ENCODE measurements at places on chromosomes 7 and 10.

- DNase-seq: no peak
Measured at GRCh38 chr7:36487756-36488336, 98.2 kb downstream of the ANLN start.

DNA sequence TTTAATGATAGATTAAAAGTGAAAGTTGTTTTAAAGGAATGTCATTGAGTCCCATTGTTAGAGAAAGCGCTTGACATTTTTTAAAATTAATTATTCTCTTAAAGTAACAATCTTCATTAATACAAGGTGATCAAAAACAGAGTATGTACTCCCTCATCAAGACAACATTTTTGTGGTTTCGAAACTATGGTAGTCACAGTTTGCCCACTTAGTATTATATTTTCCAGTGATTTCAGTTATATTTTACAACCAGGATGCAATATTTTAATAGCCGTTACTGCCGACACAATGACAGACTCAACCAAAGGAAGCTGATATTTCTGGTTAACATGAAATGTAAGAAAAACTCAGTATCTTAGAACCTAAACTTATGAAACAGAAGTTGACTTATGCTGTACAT is 31.3 kb downstream of the MKX start:
- DNase-seq: no peak

GRCh38 chr10:22365233-22365632 is 19.9 kb downstream of the SPAG6 start:
- DNase-seq: no peak

GRCh38 chr10:3452173-3452626 is 279.6 kb upstream of the PITRM1 start:
- DNase-seq: no peak

DNA sequence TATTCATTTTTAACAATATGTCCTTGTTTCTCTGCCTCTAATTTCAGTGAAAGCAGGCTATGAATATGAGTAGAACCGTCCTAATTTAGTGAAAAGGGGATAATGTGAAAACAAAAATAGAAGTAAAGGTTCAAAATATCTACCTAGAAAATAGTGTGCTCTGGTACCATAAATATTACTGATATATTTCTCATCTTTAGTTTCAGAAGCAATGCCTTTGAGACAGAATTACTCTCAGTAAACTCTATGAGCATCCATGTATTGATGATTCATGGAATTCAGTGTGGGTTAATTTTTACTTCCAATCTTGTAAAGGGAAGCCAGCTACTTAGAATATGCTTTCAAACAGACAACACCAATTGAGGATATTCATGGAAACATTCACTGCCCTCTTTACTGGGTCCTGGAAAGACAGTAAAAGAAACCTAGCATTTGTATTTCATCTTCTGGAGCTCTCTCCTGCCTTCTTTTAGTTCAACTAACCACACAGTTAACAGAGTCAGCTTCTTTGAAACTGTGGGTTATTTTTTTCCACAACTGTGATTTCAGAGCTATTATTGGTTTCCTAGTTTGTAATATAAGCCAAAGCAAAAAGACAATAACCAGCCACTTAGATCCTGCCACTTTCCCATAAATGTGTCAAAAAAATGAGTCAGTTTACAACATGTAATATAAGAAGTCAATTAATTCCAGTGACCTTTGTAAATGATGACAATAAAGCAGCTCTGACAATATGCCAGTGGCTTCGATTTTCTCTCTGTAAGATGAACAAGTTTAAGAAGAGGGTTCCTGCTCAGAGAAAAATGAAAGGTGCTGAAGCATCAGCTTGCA is 1.7 kb downstream of the LRRN3 start:
- DNase-seq: no peak

GRCh38 chr7:93601363-93601762 is 26.8 kb upstream of the CALCR start:
- DNase-seq: no peak

- no peak for DNase-seq
Measured at GRCh38 chr10:118511711-118512110, 83.7 kb downstream of the PRLHR start.

GRCh38 chr7:159107161-159107892 is 37.3 kb downstream of the VIPR2 start:
- peak; percentile 50 for DNase-seq

DNA sequence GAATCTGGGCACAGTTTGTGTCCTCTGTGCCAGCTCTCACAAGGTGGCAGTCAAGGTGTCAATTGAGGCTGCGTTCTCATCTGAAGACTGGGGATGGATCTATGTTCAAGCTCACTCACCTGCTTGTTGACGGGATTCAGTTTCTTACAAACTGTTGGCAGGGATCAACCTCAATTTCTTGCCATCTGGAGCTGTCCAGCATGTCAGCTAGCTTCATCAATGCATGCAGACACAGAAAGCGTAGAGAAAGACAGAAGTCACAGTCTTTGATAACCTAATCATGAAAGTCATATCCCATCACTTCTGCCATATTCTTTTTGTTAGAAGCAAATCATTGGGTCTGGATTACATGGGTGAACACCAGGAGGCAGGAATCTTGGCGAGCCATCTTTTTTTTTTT is 32.0 kb upstream of the WAPL start:
- no peak for DNase-seq

DNA sequence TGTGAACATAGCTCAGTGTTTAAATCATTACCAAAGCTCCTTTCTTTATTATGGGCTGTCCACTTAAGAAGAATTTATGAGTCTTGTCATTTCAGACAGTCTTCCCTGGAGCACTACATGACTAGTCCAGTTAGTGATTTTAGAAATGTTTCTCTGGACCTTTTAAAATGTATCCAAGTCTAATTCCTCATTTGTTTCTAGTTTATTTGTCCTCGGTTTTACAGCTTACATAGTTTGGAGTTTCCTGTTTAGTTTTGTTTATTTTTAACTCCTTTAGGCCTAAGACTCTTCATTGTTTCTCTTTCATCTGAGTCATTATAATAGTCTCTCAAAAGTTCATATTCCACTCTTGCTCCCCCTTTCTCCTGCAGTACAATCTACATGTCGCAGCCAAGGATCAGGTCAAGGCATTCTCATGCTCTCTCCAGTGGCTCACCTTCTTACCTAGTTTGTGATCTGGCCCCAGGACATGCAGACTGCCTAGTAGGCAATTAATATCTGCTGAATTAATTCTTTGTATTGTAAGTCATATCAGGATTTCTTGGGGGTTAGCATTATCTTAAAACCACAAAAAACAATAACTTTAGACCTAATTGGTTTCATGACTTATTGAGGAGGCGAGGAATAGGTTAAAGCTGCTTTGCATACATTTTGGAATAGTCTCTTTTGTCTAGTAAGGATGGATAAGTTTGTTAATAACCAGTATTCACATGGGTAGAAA is 93.8 kb downstream of the MAPK8 start:
- DNase-seq: no peak

DNA sequence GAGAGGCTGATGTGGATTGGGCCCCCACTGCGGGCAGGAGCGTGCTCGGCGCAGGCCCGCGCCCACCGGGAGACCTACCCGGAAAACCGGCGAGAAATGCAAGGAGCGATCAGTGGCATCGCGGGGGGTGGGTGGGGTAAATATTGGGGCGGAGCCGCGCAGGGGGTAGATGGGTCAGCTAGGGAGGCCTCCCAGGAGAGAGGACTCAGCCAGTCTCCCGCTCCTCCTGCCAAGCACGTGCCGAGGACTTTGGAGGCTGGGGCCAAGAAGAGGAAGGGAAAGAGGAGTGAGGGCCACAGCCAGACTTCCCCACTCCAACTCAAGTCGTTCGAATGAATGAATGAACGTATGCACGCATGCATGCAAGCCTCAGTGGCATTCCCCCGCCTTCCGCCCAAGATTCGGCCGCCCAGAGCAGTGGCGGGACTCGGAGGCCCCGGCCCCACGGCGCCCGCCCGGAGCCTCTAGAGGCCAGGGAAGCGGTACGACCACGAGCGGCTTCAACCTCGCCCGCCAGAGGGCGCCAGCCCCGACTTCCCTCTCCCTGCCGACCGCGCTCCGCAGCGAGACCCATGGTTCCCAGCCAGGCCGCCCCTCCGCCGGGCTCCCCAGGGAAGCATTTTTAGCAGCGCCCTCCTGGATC is 3.6 kb downstream of the NPM3 start:
- DNase-seq: peak; percentile 94

DNA sequence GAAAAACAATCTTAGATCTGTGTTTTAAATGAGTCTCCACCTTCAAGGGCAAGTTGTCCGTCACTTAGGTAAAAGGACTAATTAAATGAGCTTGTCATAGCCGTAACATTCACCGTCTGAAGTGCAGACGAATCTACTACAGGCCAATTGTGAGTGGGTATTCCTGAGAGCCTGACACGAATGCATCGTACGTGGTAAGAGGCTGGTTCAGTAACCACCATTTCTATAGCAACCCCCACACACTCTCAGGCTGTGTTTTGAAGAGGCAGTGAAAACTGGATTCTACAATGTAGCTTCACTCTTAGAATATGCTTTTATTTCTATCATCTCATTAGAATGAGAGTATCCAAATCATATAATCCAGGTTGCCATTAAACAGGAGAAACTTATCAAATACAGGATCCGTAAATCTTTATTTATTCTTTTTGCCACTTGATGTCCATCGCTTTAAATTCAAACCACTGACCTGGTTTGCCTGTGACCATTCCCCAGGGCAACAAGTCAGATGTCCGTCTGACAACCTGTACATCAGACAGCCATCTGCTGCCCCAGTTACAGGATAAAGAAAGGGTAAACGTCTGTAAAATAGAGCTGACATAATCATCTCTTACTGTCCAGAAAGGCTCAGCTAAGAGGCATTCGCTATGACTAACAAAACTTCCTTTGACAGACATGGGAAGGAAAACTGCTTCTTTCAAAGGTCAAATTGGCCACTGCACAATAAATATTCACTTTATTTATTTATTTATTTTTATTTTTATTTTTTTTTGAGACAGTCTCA is 70.3 kb upstream of the NMT2 start:
- DNase-seq: no peak

- no peak for DNase-seq
Measured at GRCh38 chr7:155584261-155584660, 37.9 kb upstream of the CNPY1 start.

GRCh38 chr10:116536810-116537209 is 8.9 kb upstream of the PNLIP start:
- no peak for DNase-seq

GRCh38 chr7:66921396-66921917 is 432 bp downstream of the TMEM248 start:
- peak; percentile 67 for DNase-seq

DNA sequence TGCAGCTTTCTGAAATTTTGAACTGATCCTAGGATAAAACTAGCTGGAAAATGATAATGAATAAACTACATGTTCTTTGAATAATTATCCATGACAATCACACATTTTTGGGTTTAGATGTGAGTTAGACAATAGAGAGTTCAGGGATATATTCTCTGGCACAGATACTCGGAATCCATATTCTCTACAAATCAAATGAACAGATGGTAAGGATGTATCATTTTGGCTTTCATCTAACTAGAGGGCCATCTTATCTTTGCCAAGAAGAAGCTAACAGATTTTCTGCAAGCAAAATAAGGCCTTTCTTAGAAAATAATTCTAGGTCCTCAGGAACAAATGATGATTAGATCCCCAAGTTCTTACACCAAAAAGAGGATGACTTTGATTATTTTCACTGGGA is 355.9 kb upstream of the C7orf33 start:
- no peak for DNase-seq

- no peak for DNase-seq
Measured at GRCh38 chr7:79893991-79894390, 240.6 kb upstream of the GNAI1 start.

GRCh38 chr10:132453470-132453861 is 56.5 kb downstream of the PWWP2B start:
- DNase-seq: no peak

DNA sequence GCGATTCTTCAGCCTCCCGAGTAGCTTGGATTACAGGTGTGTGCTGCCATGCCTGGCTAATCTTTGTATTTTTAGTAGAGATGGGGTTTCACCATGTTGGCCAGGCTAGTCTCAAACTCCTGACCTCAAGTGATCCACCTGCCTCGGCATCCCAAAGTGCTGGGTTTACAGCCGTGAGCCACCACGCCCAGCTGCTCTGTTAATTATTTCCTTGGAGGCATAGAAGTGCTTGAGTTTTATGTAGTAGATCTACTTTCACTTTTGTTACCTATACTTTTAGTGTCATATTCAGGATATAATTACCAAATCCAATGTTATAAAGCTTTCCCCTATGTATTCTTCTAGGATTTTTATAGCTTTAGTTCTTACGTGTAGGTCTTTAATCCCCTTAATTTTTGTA is 1093.0 kb downstream of the GATA3 start:
- no peak for DNase-seq

- no peak for DNase-seq
Measured at GRCh38 chr7:24653316-24654085, 80.2 kb downstream of the PALS2 start.

DNA sequence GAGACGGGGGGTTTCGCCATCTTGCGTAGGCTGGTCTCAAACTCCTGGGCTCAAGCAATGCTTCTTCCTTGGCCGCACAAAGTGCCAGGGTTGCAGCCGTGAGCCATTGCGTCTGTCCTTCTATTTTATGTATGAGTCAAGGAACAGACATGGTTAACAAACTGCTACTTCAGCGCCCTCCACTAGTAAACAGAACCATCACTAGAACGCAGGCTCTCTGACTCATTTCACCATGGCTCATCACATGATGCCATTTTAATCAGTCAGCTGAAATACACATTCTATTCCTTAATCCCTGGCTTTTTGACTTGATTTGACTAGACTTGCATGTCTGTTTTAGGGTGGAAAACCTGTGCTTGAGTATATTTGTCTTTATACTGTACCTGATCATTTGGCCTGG is 41.3 kb downstream of the CELF2 start:
- DNase-seq: no peak

DNA sequence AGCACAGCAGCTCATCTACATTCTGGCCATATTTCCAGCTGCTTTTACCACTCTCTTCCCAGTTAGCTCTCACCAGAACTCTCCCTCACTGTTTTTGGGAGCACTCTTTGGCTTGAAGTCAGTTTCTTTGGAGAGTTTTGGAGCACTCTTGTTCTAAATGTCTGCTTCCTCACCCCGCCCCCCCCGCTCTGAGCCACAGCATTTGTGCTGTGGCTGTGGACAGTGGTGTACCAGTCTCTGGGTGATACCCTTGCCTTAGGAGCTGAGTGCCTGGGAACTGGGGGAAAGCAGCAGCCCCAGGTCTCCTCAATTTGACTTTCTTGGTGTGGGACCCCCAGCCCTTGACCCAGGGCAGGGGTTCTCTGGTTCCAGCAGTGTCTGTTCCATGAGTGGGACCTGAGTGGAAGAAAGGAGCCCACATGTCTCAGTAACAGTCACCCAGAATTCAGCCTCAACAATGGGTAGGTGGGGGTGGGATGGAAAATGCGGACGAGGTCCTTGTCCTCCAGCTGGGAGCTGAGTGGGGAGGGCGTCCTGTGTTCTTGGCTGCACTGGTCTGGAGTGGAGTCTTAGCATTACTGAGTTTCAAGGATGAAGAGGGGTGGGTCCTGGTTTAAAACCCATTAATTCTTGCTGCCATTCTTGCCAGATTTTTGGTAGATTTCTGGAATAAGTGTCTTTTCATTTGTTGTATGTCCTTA is 18.0 kb downstream of the RBM33 start:
- no peak for DNase-seq

- no peak for DNase-seq
Measured at GRCh38 chr7:148993193-148993592, 35.1 kb downstream of the PDIA4 start.

- no peak for DNase-seq
Measured at GRCh38 chr7:85972504-85973141, 671.1 kb upstream of the GRM3 start.

Data from activated effector memory CD4-positive, alpha-beta T cell treated with anti-CD3 and anti-CD28 coated beads, Interleukin-2, amount 50 U/mL, for 16 hours (primary cell).